ENCODE measurements at places on chromosomes 7 and 10.
A peak's percentile ranks its signal among the peaks of the same experiment; 100 is the strongest.

DNA sequence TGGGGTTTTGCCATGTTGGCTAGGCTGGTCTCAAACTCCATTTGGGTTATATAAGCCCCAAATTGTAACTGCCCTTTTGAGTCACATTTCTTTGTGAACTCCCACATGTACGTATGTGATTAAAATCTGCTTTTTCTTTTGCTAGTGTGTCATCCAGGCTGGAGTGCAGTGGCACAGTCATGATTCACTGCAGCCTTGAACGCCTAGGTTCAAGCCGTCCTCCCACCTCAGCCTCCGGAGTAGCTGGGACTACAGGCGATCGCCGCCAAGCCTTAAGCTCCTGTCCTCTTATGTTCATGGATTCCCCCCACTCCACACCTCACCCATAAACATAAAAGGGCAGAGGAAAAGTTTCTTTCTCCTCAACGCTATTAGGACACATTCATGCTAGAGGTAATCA, 4.4 kb upstream of the SMC3 start:
- no peak for DNase-seq

- peak; percentile 24 for DNase-seq
Observed at GRCh38 chr7:38748056-38748610, 117.0 kb upstream of the AMPH start.

DNA sequence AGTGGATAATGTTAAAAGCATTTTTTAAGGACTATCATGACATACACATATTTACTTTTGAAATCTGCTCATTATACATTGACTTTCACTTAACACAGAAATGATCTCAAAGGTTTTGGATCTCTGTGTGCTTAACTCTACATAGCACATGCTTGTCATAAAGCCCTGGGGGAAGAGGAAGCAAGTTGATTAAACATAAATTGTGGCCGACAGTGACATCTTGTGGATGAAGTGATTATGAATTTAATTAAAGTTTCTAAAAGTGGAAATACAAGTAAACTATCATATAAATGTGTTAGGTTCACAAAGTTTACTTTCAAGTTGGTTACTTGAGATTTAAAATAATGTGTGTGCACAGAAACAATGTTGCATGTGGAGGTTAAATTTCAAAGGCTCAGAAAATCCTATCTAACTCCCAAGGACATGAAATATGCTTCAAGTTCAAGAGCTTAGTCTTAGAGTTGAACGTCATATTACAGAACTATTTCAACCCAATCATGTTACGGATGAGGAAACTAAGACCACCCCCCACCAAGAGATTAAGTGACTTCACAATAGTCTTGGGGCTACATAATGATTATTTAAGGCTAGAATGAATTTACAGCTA, 1247.8 kb downstream of the GATA3 start:
- DNase-seq = peak; percentile 85

DNA sequence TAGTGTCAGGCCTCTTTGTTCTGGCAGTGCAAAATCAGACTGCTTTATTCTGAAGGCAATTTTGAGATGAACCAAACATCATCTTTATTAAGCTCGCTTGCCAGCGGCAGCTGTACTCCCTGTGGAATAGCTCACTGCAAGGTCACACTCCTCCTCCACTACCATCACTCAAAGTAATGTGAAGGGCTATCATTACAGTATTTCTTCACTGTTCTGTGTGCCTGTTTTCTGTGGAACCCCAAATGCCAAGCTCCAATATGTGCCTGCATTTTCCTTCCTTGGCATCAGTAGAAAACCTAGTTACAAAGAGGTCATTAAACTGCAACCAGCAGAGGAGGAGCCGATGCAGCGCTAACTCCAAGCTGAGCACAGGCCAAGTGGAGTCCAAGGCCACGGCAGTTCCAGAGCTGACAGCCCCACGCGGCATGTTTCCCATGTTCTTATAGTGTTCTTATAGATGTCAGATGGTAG, 21.4 kb downstream of the BCCIP start:
- DNase-seq = no peak
